Fibroblast of skin of right quadriceps (primary cell): ENCODE measurements at places on chromosomes 12 and 14.

GRCh38 chr12:1835211-1836131 is 15.1 kb downstream of the LRTM2 start:
- no peak for DNase-seq

DNA sequence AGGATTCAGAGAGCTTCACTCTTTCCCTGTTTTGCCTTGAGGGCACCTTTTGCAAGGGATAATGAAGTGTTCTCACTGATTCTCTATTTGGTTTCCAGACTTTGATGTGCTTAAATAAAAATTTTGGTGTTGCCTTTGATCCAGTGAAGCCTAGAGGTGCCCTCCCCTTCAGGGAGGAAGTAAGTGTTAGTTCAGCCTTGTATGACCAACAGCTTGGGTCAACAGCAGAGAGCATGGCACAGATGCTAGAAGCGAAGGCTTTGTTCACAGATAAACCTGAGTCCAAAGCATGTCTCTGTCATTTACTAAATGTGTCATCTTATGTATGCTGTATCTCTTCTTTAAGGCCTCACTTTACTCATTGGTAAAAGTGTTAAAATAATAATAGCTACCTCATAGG is 52.8 kb upstream of the STXBP6 start:
- DNase-seq, result no peak

- no peak for DNase-seq
Observed at GRCh38 chr12:47302111-47302671, 222.4 kb upstream of the AMIGO2 start.

GRCh38 chr12:120252071-120252906 is 13.2 kb downstream of the PXN start:
- DNase-seq, result no peak

DNA sequence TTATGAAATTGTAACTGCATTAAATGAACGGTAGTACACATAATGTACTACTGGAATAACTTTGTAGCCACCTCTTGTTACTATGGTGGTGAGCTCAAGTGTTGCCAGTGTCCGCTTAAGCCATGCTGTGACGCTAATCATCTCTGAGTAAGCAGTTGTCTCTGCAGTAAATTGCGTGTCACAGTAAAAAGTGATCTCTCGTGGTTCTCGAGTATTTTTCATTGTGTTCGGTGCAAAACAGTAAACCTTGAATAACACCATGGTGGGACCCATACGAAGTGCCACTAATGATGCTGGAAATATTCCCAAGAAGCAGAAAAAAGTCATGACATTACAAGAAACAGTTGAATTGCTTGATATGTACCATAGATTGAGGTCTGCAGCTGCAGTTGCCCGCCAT is 524.8 kb downstream of the SOX5 start:
- no peak for DNase-seq

- peak; percentile 39 for DNase-seq
Observed at GRCh38 chr14:22268875-22269274, 320.1 kb downstream of the DAD1 start.

DNA sequence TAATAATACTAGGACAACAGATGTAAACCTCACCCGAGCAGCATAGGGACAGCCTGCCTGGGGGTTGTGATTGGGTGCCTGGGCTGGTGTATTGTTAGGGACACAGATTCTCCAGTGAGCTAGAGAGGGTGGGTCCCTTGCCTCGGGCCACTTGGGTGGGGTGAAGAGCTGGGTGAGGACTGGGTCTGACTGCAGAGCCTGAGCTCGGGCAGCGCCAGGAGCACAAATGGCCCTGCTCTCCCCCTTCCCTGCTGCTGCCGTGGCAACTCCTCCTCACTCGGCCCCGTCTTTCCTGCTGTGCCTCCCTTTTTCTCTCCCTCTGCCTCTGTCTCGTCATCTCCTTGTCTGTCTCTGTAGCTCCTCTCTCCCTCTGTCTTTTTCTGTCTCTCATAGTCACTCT is 115.4 kb downstream of the GLT1D1 start:
- DNase-seq, result no peak

DNA sequence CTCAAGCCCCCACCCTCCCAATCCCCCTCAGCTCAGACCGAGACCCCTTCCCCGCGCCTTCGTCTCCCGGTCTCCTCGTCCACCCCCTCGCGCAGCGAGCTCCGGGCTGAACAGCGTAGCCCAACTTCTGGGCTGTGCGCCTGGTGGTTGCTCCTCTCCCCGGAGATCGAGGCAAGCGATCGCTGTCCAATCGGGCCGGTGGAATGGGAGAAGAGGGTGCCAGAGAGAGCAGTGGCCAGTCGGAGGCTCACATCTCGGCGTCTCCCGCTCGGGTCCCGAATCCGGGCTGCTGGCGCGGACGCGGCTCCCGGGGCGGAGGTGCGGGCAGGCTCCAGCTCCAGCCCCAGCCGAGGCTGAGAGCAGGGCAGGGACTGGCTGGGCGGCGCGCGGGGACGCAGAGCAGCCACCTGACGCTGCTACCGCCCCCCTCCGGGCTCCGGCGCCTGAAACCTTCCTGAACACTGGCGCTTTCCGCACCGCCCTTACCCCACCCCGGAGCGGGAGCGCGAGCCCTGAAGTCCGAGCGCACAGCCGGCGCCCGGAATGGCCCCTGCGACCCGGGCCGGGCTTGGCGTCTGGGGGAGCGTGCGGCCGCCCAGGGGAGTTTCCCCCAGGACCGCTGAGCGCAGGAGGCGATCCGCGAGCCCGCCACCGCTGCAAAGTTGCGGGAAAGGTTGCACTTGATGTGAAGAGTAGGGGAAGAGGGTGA is 508 bp upstream of the KCNH5 start:
- peak; percentile 8 for DNase-seq

- no peak for DNase-seq
Observed at GRCh38 chr12:89621521-89621920, 87.1 kb downstream of the ATP2B1 start.

GRCh38 chr14:88481794-88482193 is 73.0 kb downstream of the PTPN21 start:
- DNase-seq, result no peak

- DNase-seq, result peak; percentile 58
Observed at GRCh38 chr14:71267007-71267513, 359.8 kb downstream of the PCNX1 start.

DNA sequence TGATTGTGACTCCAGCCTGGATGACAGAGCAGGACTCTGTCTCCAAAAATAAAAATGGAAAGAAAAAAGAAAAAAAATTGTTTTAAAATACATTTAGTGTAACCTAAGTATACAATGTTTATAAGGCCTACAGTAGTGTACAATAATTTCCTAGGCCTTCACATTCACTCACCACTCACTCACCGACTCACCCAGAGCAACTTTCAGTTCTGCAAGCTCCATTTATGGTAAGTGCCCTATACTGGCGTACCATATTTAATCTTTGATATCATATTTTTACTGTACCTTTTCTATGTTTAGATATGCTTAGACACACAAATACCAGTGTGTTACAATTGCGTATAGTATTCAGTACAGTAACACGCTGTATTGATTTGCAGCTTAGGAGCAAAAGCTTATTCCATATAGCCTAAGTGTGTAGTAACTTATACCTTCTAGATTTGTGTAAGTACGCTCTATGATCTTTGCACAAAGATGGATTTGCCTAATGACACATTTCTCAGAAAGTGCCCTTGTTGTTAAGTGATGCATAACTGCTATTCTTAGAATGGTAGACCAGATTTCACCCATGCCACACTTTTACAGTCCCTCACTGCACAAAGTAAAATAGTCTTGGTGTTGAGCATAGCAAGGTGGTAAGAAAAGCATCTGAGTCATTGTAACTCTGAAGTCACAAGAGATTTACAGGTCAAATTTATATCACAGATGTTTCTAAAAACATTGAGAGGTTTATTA is 151.9 kb downstream of the LRRK2 start:
- DNase-seq, result no peak

- DNase-seq, result no peak
Observed at GRCh38 chr12:43653917-43654316, 101.9 kb upstream of the ADAMTS20 start.

- DNase-seq, result no peak
Observed at GRCh38 chr12:52715416-52715815, 12.1 kb upstream of the KRT77 start.

DNA sequence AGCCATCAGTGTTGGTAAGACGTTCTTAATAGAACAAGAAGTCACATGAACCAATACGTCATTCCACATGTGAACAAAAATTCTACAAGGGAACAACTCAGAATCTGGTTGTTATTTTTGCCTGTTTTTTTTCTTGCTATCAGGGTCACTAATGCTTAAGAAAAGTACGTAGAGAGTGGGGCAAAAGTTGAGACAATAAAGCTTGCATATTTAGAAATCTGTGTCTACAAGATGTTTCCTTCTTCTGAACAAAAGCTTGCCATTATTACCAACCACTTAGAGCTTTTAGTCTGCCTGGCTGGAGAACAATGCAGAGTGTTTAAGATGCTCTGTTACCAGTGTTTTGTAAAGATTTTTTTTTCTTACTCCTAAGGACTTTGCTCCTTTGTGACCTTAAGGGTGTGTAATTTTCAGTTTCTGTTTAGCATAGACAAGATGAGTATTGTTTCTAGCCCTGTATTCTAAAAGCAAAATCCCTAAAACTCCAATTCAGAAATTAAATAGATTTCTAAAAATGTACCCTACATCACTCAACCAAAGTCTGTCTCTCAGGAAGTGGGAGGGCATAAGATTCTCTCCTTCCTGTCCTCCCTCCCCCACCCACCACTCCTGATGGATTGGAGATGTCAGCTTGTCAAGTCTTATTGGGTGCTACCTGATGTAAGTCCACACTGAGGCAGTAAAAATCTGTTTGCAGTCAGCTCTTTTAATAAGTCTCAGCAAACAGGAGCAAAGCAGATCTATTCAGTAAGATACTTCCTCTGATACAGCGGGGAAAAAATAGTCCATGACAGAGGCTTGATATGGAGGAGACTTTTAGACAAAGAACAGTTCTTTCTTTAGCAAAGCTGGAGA is 267.6 kb downstream of the GRIN2B start:
- DNase-seq, result no peak

GRCh38 chr12:50992819-50993218 is 33.4 kb downstream of the SLC11A2 start:
- DNase-seq, result peak; percentile 11

DNA sequence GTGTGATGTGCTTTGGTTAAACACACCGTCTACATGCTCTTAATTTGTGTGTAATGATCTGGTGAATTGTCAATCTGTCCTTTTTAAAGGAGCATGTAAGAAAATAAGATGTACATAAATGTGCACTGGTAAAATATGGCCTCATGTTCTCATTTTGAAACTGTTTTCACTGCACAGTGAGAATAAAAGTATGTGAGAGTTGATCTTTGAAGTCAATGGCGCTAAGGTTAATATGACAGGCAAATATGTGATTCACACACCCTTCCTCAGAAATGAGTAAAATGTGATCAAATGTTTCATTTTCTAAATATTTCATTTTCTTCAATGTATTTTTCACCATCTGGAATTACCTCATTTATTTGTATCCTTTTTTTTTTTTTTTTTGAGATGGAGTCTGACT is 8.3 kb upstream of the RNU6-7 start:
- no peak for DNase-seq

DNA sequence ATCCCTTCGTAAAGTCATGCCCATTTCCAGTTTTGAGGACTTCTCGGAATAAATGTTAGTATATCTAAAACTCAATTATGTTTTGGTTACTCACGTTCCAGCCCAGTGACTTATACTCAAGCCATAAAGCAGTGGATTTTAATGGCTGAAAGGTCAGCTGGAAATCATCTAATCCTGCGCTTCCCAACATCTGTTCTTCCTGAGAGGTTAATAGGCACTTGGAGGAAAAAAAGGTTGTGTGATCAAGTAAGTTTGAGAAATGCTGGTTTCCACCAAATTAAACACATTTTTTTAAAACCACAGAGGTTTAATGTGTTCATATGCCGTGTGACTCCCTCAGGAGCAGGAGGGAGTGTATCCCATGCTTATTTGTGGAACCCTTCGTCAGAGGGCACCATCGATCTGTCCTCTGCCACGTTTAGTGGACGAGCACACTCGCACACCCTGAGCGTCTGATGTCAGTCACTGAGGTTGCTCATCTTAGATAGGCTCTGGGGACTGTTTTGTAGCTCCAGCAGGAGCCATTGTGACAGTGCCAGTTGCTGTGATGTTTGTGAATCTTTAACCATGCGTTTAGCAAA is 41.4 kb downstream of the FBXL14 start:
- peak; percentile 88 for DNase-seq

GRCh38 chr12:22321638-22322037 is 12.9 kb downstream of the ST8SIA1 start:
- peak; percentile 45 for DNase-seq

DNA sequence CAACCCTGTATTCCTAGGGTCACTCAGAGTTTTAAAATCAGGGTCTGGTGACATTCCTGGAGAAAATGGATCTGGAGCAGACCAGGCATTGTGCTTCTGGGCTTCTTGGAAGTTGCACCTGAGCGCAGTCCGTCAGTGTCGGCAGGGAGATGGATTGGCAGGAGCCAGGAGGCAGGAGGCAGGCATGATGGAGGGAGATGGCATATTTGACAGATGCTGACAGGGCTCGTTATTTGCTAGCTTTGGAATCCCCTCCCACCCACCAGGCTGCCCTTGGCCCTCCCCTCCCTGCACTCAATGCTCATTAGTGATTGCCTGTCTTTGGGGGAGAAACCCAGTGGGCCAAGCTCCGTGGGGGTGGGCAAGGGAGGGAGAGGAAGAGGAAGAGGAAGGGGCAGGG is 4.7 kb downstream of the CISTR start:
- DNase-seq, result no peak

- DNase-seq, result no peak
Observed at GRCh38 chr14:100122481-100123223, 36.8 kb downstream of the DEGS2 start.

DNA sequence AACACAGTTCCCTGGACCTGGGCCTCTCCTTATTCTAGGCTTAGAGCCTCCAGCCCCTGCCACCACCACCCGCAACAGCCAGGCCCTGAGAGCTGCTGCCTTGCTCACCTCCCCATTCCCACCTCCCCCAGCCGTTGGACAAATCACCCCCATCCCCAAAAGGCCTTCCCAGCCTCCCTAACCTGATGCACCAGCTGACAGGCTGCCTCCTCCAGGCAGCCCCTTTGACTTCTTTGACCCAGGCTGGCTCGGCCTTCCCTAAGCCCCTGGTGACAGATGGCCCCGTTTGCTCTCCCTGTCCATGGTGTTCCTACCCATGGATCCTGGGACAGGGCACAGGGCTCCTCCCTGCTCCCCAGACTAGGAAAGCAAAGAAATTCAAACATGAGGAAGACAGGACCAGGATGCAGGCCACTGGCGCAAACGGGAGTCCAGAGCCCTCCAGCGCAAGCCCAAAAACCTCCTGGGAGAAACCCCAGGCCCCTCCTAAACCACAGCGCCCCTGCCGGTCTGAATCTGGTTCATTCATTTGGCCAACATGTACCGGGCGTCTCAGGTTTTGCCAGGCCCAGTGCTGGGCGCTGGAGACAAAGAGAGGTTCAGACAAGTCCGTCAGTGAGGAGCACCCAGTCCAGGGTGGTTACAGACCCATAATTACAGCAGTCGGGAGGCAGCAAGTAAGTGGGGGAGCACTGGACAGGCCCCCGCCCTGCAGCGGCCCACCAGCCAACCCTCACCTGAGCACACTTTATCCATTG is 2.4 kb downstream of the AKT1 start:
- DNase-seq, result no peak
